Activated CD8-positive, alpha-beta T cell treated with anti-CD3 and anti-CD28 coated beads, Interleukin-2, amount 10 ng/mL, durations not matched to agents 7 days and 5 days (primary cell): ENCODE measurements at places on chromosomes 16 and 17.
A peak's percentile ranks its signal among the peaks of the same experiment; 100 is the strongest.

DNA sequence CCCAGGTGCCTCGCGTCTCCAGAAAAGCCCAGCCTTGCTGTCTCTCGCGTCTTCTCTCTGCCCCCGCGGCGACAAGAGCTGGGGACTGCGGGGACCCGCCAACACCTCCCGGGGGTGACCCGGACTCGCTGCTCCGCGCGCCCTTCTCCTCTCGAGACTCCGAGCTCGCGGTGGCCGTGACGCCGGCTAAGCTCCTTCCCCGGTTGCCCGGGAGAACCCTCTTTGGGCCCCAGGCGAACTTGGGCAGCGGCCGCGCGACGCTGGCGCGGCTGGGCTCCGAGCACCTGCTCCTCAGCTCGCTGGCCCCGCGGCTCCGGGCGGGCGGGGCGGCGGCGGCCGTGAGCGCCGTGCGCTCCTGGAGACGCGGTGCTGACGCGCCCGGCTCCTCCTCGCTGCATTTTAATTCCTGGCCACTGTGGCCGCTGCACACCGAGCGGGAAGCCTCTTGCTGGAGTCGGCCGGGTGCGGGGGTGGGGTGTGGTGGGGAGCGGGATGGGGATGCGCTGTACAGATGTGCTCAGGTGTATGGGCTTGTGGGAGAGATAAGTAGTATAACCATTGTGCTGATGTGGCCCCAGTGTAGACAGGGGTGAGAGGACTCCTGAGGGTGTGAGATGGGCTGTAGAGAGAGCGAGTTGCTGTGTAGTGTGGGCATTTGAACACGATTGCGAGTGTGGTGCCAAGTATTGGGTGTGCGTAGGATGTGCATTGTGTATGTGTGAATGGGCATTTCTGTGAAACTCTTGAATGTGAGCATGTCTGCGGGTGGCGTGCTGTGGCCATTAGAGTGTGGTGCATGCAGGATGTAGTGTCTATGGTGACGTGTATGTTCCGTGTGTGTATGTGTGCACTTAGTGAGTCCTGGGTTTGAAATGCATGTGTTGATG lies at the start of gene ASIC2:
Gene ASIC2, minus strand, starts transcription at position 315 of the 887 bp plus-strand sequence.
- peaks cover 62% of the 10 kb centered on the region for H3K27me3 ChIP-seq
- no peak within 1 kb of the TSS for H3K4me3 ChIP-seq
- DNase-seq: no peak
- H3K36me3 ChIP-seq: no peaks in the 10 kb centered on the region
- H3K4me1 ChIP-seq: peaks cover 9% of the 10 kb centered on the region

DNA sequence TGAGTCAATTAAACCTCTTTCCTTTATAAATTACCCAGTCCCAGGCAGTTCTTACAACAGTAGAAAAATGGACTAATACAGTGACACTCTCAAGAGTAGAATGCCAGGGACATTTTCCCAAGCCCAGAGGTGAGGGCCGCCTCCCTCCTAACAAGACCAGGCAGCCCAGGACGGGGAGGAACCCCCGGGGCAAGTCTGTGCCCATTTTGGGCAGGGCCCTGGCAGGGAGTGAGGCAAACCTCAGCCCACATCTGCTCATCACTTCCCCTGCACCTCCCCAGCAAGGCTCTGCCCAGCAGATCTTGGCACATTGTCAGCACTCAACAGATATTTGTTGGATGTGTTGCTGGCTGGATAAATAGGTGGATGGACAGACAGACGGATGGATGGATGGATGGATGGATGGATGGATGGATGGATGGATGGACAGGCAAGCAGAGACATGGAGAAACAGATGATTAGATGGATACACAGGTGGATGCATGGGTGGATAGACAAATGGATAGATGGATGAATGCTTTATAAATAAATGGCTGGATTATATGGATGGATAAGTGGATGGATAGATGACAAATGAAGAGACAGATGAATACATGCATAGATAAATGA lies 271.3 kb downstream of the PARN start:
- DNase-seq: no peak
- no peak overlapping the region for H3K4me3 ChIP-seq
- peaks cover 7% of the 10 kb centered on the region for H3K4me1 ChIP-seq
- no peaks in the 10 kb centered on the region for H3K36me3 ChIP-seq

DNA sequence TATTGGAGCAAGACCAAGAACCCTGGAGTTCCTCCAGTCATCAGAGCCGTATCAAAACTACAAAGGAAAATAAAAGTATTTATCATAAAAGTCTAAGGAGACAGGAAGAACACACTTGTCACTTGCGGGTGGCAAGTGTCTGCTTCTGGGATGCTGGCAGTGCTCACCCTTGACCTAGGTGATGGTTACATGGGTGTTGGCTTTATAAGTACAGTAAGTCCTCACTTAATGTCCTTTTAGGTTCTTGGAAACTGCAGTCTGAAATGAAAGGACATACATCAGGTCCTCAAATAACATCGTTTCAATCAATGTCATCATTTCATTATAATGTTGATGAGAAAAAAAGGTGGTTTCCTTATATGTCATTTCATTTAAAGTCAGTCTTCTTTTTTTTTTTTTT lies 3.0 kb upstream of the AIPL1 start:
- no peaks in the 10 kb centered on the region for H3K4me1 ChIP-seq
- peaks cover 60% of the 10 kb centered on the region for H3K27me3 ChIP-seq
- H3K4me3 ChIP-seq: no peak overlapping the region
- no peaks in the 10 kb centered on the region for H3K36me3 ChIP-seq
- H3K27ac ChIP-seq: no peak overlapping the region

GRCh38 chr17:38598536-38598935 lies 7.2 kb downstream of the SRCIN1 start:
- H3K4me3 ChIP-seq: no peak overlapping the region
- H3K36me3 ChIP-seq: no peaks in the 10 kb centered on the region
- H3K27ac ChIP-seq: no peak overlapping the region
- DNase-seq: peak; percentile 45
- peaks cover 73% of the 10 kb centered on the region for H3K27me3 ChIP-seq
- peaks cover 23% of the 10 kb centered on the region for H3K4me1 ChIP-seq

DNA sequence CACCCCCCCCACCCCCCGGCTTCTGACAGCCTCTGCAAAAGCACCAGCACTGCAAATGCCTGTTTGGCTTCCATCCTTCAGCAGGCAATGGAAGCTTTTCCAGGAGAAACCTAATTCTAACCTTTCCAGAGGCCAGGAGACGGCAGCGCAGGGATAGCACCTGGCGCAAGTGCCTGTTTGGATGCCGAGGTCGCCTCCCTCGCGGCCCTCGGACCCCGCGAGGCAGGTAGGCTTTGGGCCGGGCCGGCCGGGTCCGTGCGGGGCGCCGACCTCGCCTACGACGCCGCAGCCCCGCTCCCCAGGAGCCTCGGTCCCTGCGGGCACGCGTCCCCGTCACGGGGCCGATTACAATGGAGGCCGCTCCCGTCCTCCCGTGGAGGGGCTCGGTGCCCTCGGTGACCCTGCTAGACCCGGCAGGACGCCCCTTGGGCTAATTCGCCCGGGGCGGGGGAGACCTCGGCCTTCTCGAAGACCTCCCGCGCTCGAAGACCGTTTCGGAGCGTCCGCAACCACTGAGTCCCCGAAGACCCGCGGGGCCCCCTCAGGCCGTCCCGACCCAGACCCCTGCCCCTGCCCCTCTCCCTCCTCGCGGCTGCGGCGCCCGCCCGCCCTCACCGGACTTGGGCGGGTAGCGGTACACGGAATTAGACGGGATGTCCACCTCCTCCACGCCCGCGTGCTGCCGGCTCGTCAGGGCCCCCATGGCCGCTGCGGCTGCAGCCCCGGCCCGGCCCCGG lies 587 bp downstream of the RNF157 start:
- peaks cover 42% of the 10 kb centered on the region for H3K36me3 ChIP-seq
- H3K4me3 ChIP-seq: peak overlapping the region; percentile 81
- H3K27ac ChIP-seq: peak overlapping the region; percentile 84
- H3K27me3 ChIP-seq: no peaks in the 10 kb centered on the region

DNA sequence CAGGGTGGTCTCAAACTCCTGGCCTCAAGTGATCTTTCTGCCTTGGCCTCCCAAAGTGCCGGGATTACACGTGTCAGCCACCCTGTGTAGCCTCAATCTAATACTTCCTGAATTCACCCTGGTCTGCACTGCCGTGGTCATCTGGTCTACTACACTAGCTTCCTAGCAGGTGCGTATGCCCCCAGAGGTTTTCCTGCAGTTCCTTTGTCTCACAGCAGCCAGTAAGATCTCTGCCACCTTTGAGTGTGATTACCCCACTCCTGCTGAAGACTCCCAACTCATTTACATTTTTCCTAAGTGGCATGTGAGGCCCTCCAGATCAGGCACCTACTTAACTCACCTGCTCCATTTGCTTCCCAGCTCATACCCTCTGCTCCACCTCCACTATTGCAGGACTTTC lies 5.1 kb upstream of the DDX19A start:
- H3K27ac ChIP-seq: peak overlapping the region; percentile 32
- peaks cover 8% of the 10 kb centered on the region for H3K4me1 ChIP-seq
- no peaks in the 10 kb centered on the region for H3K27me3 ChIP-seq
- no peak for DNase-seq
- H3K4me3 ChIP-seq: no peak overlapping the region

DNA sequence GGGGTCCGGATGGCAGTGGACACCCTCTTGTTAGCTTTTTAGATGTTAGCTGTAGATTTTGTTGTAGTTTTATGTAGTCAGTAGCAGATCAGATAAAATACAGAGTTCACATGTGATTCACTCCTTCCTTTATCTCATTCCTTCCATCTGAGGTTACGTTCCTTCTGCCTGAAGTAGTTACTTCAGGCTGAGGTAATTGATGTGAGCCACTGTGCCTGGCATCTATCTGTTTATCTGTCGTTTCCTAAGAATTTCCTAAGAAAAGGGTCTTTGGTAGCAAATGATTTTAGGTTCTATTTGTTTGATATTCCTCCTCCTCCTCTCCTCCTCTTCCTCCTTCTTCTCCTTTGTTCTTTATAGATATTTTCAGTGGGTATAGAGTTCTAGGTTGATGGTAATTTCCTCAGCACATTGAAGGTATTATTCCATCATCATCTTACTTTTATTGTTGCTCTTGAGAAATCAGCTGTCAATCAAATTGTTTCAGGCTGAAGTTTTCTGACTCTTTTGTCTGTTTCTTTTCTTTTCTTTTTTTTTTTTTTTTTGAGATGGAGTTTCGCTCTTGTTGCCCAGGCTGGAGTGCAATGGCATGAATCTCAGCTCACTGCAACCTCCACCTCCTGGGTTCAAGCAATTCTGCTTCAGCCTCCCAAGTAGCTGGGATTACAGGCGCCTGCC lies 29.6 kb upstream of the FBXO47 start:
- H3K27me3 ChIP-seq: peaks cover 3% of the 10 kb centered on the region
- no peak overlapping the region for H3K4me3 ChIP-seq
- DNase-seq: no peak
- no peaks in the 10 kb centered on the region for H3K4me1 ChIP-seq
- H3K27ac ChIP-seq: no peak overlapping the region
- H3K36me3 ChIP-seq: peaks cover 5% of the 10 kb centered on the region

DNA sequence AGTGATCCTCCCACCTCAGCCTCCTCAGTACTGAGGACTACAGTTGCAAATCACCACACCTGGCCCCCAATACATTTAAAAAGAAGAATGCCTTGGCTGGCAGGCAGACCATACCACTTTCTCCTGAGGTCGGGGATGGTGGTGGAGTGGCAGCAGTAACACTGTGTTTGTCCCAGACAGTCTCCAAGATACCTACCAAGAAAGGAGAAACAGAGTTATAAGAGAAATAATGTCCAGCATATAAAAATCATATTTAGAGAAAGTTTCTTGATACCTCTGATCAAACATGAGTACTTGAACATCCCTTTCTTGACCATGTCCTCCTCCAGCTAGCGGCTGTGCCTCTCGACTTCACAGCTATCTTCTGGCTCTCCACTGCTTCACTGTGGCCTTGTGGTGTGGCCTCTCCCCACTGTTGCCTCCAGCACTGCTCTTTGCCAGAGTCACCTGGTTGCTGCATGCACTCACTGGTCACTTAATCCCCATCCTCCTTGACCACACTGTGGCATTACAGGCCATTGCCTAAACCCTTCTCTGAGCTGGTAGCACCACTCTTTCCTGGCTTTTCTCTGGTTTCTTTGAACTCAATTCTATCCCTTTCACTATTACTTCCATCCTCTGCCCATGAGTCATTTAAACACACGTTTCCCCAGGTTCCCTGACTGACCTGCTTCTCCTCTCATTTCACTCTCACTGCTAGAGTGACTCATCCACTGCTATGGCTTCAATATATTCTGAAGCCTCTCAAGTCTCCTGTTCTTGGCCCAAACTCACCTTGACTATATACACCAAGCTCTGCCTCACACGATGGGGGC lies 45.2 kb downstream of the XPO6 start:
- H3K36me3 ChIP-seq: peaks cover 73% of the 10 kb centered on the region
- no peaks in the 10 kb centered on the region for H3K27me3 ChIP-seq

- peaks cover 14% of the 10 kb centered on the region for H3K4me1 ChIP-seq
- H3K4me3 ChIP-seq: no peak overlapping the region
- no peaks in the 10 kb centered on the region for H3K36me3 ChIP-seq
- no peak for DNase-seq
- H3K27ac ChIP-seq: no peak overlapping the region
Observed at GRCh38 chr17:6912110-6913051, 80.9 kb upstream of the TEKT1 start.

- peaks cover 6% of the 10 kb centered on the region for H3K36me3 ChIP-seq
- DNase-seq: no peak
- H3K4me3 ChIP-seq: no peak overlapping the region
- H3K27ac ChIP-seq: no peak overlapping the region
- H3K4me1 ChIP-seq: peaks cover 44% of the 10 kb centered on the region
- H3K27me3 ChIP-seq: no peaks in the 10 kb centered on the region
Observed at GRCh38 chr17:61140081-61140786, 259.4 kb upstream of the TBX2 start.

DNA sequence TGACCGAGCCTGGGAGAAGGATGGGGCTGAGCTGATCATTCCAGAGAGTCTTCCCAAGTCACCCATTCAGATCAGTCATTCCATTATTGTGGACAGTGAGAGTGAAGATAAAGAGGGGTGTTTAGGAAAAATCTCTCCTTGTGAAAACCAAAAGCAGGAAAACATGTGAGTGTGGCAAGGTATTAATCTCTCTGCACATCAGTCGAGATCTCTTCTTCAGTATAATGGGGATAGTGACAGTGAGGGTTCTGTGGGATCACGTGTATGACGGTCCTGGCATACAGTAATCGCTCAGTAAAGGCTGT lies 35.4 kb downstream of the CHD9 start:
- no peak overlapping the region for H3K4me3 ChIP-seq
- DNase-seq: no peak
- H3K27ac ChIP-seq: peak overlapping the region; percentile 26

- peaks cover 42% of the 10 kb centered on the region for H3K36me3 ChIP-seq
- H3K4me3 ChIP-seq: peak overlapping the region; percentile 86
- DNase-seq: peak; percentile 96
- peaks cover 50% of the 10 kb centered on the region for H3K4me1 ChIP-seq
- H3K27me3 ChIP-seq: peaks cover 2% of the 10 kb centered on the region
Observed at GRCh38 chr16:4414187-4414917, 2.0 kb downstream of the CORO7 start.

DNA sequence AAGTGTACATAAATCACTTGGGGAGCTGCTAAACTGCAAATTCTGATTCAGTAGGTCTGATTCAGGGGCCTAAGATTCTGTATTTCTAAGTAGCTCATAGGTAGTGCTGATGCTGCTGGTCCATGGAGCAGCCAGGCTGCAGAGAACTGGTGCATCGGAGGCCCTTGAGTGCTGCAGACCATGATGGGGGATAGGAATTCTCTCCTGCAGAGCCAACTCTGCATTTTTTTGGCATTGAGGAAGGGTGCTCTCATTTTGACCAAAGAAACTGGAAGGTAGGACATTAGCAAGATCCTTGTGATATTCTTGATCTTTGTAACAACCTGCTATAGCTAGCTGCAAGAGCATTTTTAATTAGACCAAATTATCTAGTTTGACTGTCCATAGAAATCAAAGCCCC lies 4.7 kb downstream of the HOXB2 start:
- H3K4me3 ChIP-seq: peak overlapping the region; percentile 32
- H3K4me1 ChIP-seq: peaks cover 32% of the 10 kb centered on the region
- peaks cover 16% of the 10 kb centered on the region for H3K36me3 ChIP-seq
- no peak overlapping the region for H3K27ac ChIP-seq

- no peak overlapping the region for H3K27ac ChIP-seq
- H3K27me3 ChIP-seq: no peaks in the 10 kb centered on the region
- no peaks in the 10 kb centered on the region for H3K4me1 ChIP-seq
- DNase-seq: no peak
Observed at GRCh38 chr16:81655469-81656162, 123.5 kb upstream of the PLCG2 start.
